Iris pigment epithelial cell (primary cell): ENCODE measurements at places on chromosomes 7 and 10.
A peak's percentile ranks its signal among the peaks of the same experiment; 100 is the strongest.

- DNase-seq, result no peak
These were observed 6.1 kb downstream of the LRRN3 start for GRCh38 chr7:111096997-111097396.

GRCh38 chr10:33112831-33113455 lies 154.9 kb upstream of the ITGB1 start:
- DNase-seq, result peak; percentile 73

- DNase-seq, result no peak
These were observed 112.0 kb upstream of the MKX start for GRCh38 chr10:27857616-27858015.

DNA sequence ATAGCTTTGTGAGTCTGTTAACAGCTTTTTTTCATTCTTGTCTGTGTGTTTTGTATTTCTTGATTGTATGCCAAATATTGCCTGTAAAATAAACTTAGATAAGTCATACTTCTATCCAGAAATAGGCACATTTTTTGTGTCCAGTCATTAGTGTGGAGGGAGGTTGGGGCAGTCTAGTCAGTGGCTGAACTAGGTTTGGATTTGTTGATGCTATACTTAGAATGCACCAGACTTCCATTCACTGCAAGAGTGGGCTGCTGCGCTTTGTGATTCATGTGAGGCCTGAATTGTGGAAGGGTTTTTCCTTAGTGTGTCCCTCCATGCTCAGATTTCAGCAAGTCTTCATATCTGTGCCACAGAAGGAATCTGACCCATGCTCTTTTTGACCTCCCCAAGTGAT lies 50.0 kb downstream of the TRUB1 start:
- peak; percentile 89 for DNase-seq

DNA sequence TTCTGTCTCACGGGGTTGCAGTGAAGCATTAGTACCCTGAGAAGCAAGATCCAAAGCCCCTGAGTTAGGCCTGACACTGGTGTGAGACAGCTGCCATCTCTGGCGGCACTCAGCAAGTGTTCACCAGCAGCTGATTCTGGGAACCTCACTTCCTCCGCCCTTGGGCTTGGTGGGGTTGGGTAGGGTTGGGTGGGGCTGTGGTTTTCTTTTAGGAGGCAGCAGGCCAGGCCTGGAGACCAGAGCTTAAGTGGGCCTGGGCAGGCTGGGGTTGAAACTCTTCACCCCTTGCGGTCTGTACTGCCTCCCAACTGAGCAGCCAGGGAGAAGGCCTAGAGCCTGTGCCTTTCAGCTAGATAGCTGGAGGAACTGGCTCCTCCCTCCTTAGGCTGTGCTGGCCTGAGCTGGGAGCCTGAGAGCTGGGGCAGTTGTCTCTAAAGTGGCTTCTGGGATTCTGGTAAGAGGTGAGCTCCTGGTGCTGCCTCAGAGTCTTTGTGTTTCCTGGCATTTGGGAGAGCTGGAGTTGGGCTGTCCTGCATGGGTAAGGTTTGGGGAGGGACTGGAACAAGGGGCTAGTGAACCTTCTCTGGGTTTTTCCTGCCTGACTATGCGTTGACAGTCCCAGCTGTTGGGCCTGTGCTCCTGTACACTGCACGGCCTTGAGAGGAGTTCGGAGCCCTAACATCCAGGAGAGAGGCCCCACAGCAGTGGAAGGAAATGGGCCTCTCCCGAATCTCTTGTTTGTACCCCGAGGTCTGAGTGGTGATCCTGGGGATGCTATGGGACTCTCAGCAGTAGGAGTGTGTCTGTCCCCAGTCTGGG lies 5.1 kb downstream of the TSPAN14 start:
- DNase-seq, result peak; percentile 79

- no peak for DNase-seq
These were observed 291.5 kb upstream of the ZNF32 start for GRCh38 chr10:43939939-43940820.

DNA sequence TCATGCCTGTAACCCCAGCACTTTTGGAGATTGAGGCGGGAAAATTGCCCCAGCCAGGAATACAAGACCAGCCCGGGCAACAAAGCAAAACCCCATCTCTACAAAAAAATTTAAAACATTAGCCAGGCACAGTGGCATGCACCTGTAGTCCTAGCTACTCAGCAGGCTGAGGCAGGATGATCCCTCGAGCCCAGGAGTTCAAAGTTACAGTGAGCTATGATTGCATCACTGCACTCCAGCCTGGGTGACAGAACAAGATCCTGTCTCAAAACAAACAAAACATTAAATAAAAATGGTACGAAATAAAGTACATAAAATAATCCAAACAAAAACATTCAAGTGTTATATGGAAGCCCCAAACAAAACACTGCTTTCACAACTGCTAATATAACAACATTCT lies 125.0 kb downstream of the SNX13 start:
- peak; percentile 6 for DNase-seq

DNA sequence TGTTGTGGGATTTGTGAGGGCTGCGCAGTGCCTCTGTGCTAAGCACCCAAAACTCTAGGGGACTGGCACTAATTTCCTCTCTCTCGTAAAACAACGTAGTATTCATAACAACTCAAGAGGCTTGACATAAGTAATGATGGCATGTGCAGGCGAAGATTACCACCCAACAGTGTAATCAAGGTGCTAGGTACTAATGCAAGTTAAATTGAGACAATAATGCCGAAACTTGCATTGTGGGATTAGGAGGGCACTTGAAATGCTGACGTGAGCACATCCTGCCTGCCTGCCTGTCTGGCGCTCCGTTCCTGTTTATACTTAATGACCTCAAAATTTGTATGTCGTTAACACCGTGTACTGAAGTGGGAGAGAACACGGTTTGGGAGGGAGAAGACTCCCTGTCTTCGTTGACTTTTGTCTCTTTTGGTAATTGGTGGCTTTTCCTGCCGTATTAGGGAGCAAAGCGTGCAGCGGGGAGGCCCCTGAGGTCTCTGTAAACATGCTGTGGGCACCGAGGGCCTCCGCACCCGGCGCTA lies 139.0 kb downstream of the MGMT start:
- DNase-seq, result no peak

DNA sequence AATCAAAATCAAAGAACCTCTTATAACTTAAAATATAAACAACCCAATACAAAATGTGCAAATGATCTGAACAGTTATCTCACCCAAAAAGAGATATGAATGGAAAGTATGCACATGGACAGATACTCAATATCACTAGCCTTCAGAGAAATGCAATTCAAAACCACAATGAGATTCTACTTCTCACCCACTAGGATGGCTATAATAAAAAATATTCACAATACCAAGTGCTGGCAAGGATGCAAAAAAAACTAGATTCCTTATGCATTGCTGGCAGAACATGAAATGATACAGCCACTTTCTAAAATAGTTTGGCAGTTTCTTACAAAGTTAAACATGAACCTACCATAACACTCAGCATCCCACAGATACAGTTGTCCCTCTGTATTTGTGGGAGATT lies 130.1 kb upstream of the LRRN3 start:
- DNase-seq, result peak; percentile 5

- DNase-seq, result peak; percentile 64
These were observed 26.5 kb upstream of the WNT16 start for GRCh38 chr7:121302214-121302745.

GRCh38 chr7:142717453-142717852 lies 31.8 kb upstream of the PRSS1 start:
- DNase-seq, result no peak

GRCh38 chr7:90655566-90655965 lies 59.4 kb downstream of the CDK14 start:
- DNase-seq, result peak; percentile 93

DNA sequence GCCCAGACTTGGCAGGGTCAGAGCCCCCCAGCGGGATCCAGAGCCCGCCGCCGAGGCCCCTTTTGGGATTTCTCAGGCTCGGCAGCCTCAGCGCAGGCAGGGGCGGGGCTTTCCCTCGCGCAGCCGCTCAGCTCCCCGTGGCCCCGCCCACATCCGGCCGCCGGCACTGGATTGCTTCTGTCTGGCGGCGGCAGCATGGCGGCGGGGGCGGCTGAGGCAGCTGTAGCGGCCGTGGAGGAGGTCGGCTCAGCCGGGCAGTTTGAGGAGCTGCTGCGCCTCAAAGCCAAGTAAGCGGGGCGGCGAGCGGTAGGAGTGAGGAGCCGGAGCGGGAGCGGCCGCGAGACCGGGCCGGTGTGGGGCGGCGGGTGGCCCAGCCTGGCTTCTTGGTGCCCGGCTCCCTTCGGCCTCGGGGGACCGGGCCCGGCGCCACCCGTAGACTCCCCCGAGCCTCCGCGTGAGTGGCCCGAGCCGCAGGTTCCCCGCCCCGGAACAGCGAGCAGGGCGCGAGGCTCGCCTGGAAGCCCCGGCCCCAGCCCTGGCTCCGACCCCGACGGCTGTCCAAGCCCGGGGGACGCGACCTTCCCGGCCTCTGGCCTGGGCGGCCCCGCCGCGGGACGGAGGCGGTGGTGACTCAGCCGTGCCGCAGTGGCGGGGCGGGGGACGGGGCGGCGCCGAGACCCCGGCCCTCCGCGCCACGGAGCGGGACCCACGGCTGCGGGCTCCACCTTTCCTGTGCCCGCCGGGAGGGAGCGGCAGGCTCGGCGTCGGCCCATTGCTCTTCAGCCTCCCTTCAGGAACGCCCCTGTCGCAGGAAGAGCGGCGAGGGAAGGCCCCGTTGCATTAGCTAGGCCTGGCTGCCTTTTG lies at the start of gene GLRX3:
Gene GLRX3, plus strand, starts transcription at position 166 of the 864 bp plus-strand sequence. Its CDS starts 30 bp downstream, at position 196.
- peak; percentile 84 for DNase-seq

GRCh38 chr7:21054427-21055112 lies 267.9 kb upstream of the SP8 start:
- DNase-seq, result no peak

DNA sequence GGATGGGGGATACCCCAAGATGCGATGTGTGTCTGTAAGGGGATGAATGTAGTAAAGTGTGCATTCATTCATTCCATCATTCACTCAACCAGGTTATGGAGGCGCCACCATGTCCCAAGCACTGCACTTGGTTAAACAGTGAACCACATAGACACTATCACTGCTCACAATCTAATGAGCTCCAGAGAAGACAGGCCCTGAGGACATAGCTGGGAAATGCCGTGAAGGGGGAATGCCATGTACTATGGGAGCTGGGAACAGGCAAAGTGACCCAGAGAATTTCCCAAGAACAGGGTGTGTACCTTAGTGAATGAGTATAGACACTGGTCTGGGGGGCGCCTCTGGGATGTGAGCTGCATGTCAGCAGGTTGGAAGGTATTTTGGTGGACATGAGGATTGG lies 44.5 kb upstream of the LBX1 start:
- DNase-seq, result no peak

DNA sequence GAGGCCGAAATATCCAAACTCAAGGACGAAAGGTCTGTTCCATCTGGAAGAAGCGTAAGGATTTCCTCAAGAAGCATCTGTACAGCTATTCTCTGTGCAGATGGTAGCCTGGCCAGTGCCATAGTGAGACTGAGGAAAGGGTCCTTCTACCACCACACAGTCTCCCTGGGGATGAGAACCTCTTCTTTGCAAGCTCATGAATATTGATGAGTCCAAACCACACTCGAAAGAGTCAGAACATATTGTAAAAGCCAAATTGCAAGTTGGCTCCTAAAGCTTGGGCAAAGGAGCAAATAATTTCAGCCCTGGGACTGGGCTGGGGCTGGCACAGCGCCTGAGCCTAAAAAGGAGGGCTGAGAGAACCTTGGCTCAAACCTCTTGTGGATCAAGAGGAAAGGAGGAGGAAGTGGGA lies 66.1 kb upstream of the PIP4K2A start:
- DNase-seq, result no peak

DNA sequence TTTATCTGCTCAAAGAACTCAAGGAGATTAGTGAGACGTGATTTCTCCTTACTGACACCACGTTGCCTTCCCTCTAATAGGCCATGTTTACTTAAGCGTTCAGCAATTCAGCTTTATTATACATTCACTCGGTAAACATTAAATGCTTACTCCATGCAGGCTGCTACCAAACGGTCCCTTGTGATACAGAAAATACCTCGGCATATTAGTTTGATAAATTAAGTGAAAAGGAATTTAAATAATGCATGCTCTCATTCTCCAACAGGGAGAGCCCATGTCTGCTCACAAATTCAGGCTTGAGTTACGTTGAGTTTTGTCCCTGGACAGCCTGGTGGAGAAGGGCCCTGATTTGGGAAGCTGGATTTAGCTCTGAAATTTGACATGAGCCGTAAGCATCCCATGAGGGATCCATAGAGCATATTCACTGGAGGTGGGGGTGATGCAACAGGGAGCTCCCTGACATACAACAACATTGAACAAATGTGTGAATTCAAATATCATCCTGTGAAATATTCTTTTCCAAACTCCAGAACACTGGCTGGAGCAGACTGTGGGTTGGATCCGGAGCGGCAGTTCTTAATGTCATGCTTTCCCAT lies 86.3 kb downstream of the TBXAS1 start:
- DNase-seq, result peak; percentile 82

DNA sequence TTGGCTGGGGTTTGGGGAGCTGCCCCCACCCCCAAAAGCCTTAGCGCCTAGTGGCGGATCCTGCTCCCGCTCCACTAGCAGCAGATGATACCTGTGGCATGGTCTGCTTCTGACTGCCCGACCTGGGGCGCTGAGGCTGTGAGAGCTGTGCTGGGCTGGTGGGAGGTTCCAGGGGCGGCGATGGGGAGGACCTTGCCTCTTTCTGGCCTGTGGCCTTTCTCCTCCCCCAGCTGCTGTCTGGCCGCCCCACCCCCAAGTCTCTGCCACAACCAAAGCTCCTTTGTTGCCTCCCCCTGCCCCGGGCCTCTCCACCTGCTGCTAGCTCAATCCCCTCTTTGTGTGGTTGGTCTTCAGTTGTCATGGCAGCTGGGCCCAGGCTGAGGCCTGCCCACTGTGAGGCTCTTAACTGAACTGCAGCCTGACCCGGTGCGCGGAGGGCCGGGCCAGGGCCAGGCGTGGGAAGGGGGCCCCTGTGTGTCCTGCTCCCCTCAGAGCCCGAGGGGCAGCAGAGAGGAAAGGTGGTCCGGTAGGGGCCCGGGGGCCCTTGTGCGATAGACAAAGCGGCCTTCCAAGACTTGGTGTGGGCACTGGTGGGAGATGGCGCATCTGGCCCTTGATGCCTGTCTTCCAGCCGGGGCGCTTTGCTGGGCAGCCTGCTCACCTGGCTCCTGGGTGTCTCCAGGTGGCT lies 4.7 kb downstream of the ZNF775 start:
- no peak for DNase-seq

DNA sequence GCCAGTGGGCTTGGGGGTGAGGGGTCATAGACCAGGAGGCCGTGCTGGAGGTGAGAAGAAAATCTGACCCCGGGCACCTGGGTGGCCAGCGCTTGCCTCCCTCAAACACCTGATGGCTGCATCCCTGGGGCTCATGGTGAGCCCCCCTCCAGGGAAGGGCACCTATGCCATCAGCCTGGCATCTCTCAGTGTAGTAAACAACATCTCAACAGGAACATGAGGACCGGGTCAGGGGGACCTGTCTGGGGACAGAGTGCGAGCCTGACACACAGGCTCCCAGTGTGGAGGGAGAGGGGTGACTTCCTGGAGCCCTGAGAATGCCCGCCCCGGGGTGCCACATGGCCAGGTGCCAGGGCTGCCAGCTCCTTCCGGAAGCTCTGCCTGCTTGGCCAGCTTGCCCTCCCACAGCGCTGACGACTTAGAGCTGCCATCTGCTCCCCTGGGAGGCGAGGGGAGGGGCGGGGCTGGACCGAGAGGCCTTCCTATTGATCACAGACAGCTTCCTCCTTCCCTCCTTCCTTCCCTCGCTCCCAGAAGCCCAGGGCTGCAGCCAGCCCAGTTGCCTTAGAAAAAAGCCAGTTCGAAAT lies 12.3 kb downstream of the STX1A start:
- DNase-seq, result no peak
